Sciatic nerve (tissue), 2 donors: ENCODE measurements at places on chromosomes 7 and 10.

DNA sequence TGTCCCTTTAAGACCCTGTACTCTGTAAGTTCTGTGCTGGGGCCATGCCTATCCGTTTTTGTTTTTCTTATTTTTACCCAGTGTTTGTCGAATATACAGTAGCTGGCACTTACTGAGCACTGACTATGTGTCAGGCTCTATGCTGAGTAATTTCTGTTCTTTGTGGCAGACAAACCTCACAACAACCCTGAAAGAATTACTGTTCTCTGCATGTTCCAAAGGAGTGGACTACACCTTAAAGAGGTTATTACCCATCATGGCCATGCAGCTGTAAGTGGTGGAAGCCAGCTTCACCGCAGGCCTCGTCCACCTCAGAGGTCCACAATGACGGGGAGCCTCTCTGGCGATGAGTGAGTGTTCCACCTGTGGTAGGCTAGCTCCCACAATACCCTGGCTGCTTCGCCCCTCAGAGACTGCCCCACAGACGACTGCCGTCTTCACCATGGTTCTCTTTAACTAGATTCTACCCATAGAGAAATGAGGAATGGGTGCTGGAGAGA is 30.1 kb upstream of the RBM20 start:
- DNase-seq = no peak

- DNase-seq = no peak
Observed at GRCh38 chr7:73986158-73986631, 41.8 kb upstream of the ELN start.

DNA sequence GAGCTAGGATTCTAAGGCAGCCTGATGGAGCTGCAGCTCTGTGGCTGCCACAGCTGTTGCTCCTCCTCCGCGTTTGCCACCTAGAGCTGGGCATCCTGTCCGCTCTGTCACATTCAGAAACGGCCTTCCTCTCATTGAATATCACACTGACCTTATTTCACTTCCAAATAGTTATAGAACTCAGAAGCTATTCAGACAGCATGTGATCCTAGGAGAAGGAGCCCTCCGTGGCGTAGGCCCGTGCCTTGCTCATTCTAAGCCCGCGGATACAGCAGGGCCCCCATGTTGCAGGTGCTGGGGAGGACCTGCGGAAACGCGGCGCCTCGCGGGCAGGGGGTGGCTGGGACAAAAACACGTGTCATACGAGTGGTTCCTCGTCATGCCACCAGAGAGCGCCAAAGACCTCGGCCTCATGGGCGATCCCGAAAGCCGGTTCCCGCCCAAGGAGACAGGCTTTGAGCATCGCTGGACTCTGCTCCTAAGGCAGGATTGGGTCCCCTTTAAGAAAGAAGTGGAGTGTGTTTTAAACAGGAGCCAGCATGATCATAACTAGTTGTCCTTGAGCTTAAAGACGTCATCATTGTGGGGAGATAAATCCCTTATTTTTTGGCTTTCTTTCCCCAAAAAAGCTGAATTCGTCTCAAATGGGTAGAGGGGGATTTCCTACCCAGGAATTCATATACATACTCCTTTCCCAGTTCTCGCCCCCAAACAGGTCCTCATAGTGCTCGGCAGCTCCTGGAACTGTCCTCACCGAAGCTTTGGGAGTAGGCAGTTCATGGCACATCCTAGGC is 17.9 kb upstream of the FIGNL1 start:
- peak; percentile 89 for DNase-seq

DNA sequence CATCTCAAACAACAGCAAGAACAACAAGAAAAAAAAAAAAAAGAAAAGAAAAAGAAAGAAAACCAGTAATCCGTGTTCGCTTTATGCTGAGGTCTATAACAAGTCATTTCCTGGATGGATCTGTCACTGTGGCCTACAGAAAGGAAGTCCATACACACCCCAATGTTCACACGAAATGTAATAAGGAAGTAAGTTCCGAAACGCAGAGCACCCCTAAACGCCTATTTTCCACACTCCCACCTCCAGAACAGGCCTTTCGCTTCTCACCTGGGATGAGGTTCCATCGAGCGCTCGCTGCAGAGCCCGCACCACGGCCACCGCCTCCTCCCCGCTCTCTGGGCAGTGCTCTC is 735 bp downstream of the ZNF394 start:
- DNase-seq = no peak

GRCh38 chr7:561631-562373 is 42.2 kb upstream of the PDGFA start:
- no peak for DNase-seq

DNA sequence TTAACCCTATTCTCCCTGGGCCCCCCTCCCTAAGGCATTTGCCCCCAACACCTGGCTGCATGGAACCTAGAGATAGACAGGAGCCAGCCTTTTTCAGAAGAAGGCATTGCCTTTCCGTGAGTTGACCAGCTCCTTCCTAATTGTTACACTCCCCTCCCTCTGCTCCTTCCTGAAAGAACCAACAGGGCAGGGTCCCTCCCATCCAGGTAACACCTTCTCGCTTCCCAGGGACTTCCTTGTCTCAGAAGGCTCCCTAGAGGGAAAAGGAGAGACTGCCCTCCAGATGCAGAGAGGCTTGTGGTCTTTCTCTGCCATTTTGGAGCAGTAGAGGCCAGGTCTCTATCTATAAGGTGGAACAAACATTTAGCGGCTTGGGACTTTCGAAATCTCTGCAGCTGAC is 31.9 kb downstream of the PALD1 start:
- DNase-seq = no peak

DNA sequence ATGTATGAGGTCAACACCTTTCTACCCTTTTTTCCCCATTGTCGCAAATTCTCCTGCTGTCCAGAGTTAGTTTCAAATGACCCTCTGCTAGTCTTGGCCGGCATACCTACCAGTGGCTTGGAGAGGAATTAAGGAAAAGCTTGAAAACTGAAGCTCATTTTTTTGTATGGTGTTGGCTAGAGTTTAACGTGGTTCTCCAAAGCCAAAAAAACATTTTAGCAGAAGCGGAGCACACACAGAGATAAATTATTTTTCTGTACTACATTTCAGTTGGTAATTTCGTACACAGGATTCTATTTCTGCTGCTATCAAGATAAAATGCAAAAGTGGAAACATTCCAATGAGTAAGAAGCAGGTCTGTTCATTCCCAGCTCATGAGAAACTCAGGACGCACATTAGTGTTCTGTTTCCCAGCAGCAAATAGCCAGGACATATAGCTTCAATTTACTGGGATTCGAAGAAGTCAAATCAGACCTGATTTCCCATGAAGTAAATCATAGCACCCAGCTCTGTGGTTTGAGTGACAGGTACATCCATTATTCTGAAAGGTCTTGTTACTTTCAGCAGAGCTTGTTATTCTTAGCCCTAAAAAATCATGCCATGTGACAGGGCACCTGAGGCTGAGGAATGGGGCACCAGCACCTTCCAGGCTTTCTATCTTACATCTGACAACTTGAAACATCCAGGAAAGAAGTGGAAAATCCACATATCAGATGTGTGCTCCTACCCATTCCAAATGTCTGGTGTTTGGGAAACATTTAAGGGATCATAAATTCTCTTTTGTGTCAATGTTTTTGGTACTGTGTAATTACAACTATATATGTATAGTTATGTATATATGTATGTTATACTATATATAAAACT is 215.9 kb upstream of the C7orf33 start:
- no peak for DNase-seq

GRCh38 chr10:20147684-20148083 is 331.5 kb downstream of the PLXDC2 start:
- no peak for DNase-seq
